ENCODE measurements at places on chromosomes 1 and 21.

GRCh38 chr1:15965228-15965767 lies 10.6 kb downstream of the ZBTB17 start:
- no peak for DNase-seq

- DNase-seq = no peak
These were observed 53.2 kb downstream of the RIPK4 start for GRCh38 chr21:41713495-41714281.

DNA sequence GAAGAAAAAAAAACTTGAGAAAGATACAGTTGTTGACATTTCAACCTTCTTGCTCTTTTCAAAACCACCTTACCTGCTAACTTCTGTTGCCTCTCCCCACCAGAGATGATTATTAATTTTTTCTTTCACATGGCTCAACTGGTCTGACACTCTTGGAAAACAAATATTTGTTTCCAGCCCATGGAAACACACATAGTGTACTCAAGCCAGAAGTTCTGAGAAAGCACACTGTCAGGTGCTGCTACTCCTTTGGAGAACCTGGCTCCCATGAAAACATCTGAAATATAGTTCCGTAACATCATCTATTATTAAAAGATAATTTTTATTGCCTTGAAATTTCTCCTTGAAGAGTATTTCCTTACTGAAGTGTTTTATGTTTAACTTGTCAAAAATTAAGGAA lies 145.0 kb upstream of the C1orf105 start:
- no peak for DNase-seq

GRCh38 chr1:23817633-23818032 lies 7.6 kb downstream of the HMGCL start:
- no peak for DNase-seq

DNA sequence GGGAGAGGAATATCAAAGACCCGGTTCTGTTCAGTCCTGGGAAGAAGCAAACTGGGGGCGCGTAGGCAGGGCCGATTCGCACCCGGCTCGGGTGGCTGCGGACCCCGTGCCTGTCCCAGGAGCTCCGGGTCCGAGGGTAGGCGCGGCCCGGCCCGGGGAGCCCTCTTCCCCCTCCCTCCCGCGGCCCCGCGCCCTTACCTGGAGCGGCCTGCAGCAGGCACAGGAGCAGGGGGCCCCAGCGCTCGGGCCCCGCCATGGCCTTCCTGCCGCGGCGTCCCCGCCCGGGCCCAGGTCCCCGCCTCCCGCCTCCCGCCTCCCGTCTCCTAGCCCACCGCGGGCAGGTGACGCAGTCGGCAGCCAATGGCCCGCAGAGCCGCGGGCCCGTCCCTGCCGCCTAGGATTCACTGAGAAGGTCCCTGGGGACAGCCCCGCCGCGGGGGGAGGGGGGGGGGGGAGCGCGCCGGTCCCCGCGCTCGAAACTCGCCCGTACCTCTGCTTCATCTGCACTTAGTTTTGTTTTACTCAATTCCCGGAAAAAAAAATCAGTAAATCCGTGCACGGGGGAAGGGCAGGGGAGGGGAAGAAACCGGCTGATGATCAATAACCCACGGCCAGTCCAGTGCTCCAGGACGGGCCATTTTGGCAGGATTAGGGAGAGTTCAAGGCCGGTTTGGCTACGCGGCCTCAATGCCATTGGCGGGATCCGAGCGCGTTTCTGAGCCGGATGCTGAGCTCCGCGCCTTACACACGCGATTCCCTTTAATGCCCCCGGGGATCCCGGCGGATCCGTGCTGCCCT lies at the start of gene IFNLR1:
Gene IFNLR1, minus strand, starts transcription at position 297 of the 798 bp plus-strand sequence. Its CDS starts 41 bp downstream, at position 256.
- peak; percentile 23 for DNase-seq

DNA sequence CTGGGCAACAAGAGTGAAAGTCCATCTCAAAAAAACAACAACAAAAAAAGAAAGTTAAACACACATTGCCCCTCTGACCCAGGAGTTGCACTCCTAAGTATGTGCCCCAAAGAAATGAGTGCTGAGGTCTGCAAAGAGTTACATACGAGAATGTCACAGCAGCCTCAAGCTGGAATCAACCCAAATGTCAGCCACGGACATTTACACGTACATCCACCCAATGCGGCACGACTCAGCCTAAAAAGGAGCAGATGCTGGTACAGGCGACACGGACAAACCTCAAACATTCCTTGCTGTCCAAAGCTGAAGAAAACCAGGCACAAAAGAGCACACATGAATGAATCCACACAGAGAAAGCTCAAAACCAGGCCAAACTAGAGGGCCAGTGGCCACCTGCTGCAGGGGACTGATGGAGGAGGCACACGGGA lies 46.8 kb upstream of the ECE1 start:
- DNase-seq = no peak

GRCh38 chr21:46037331-46038325 lies 56.1 kb downstream of the COL6A1 start:
- DNase-seq = no peak

- DNase-seq = no peak
These were observed 21.3 kb upstream of the SARS1 start for GRCh38 chr1:109192433-109192832.

DNA sequence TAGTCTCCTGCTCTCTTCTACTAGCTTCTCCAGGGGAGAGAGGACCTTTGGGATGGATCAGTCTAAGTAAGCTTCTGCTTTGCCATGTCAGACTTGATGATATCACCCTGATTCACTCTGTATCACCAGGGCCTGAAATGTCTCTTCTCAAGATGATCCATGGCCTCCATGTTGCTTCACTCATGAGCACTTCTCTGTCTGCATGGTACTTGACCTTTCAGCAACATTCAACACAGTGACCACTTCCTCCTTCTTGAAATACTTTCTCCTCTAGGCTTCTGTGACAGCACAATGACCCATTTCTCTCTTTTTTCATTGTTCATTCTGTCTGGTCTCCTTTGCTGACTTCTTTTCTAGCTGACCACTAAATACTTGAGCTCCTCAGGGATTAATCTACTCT lies 35.3 kb upstream of the NGF start:
- DNase-seq = no peak

GRCh38 chr1:109156916-109157385 lies 43.0 kb downstream of the ELAPOR1 start:
- no peak for DNase-seq

DNA sequence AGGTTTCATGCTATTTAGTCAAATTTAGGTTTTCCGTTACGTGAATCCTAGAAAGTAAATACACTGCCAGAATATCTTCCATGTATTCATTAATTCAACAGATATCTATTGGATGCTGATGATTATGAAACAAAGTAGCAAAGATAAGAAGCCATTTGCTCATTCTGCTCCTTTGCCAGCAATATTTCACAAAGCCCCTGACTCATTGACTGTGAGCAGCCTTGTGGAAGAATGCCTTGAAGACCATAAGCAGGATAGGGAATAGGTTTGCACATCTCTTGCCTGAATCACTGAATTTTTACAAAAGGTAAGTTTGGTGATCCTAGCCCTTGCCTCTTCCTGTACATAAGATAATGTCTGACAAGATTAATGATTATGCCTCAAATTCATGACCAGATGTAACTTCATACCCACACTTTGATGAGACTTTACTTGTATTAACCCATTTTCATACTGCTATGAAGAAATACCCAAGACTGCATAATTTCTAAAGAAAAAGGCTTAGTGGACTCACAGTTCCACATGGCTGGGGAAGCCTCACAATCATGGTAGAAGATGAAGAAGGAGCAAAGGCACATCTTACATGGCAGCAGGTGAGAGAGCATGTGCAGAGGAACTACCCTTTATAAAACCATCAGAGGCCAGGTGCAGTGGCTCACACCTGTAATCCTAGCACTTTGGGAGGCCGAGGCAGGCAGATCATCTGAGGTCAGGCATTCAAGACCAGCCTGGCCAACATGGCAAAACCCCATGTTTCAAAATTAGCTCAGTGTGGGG lies 1.6 kb upstream of the PIGK start:
- no peak for DNase-seq

DNA sequence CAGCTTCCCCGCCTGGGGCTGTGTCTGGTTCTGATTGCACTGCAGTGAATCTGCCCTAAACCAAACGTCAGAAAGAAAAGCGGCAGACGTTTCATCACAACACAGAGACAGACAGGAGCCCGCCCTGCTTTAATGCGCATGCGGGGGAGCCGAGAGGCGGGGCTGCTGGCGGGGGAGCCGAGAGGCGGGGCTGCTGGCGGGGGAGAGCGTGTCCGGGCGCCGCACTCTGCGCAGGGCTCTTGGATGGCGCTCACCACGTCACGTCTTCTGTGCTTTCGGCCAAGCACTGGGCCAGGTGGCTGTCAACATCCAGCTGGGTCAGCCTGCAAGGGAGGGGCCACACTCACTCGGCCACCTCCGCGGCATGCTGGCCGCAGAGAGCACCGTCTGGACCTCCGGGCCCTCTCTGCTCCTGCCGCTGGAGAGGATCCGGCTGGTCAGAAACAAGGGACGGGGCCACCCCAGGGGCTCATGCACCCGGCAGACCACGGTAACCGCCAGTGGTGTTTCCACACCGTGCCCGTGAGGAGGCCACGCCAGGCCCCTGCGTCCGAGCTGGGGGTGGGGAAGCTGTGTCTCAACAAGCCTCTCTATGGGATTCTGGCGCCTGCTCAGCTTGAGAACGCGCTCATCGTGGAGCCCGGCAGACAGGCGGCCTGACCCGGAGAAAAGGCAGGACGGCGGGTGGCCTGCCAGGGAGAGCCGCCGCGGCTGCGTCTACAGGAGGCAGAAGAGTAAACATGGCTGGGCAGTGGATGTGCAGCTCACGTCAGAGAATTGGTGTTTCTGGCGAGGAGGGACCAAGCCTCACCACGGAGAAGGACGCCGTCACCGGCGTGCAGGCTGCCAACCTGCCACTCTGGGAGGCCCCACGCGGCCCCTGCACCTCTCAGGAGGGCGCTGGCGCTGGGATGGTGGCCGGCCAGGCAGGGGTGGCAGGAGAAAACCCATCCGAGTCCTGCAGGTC lies 4.8 kb downstream of the FAAP20 start:
- DNase-seq = peak; percentile 84

- no peak for DNase-seq
These were observed 670 bp upstream of the PARK7 start for GRCh38 chr1:7960867-7961215.

DNA sequence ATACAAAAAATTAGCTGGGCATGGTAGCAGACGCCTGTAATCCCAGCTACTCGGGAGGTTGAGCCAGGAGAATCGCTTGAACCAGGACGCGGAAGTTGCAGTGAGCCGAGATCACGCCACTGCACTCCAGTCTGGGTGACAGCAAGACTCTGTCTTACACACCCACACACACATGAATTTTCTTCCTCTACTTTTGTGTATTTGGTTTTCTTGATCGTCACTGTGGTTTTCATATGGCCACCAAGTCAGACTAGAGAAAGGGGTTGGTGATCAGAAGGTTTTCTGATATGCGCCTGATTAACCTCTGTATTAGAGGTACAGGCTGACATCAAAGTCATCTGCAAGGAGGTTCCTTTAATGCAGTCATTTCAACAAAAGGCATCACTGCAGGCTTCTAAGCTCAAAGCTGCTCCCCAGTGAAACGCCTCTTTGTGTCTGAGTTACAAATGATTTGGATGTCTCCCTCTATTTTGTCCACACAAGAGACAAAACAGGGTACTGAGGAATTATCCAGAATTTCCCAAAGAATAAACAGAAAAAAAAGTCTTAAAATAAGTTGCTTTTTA lies 11.1 kb downstream of the SH2D1B start:
- no peak for DNase-seq

DNA sequence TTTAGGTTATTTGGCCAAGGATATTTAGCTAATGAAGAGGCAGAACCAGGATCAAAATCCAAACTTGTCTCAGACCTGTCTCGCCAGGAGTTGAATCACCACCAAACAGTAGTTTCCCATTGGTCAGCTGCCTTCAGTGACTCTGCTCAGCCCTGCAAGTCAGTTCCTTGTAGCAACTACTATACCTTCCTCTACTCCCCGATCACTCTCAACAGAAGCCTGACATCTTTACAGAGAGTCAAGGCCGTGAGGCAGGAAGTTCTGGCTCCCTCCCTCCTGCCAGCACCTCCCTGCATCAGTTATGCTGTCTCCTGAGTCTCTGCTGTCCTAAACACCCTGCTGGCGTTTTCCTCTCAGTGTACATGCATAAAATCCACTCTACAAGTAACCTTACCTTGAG lies 13.2 kb downstream of the PSMD4 start:
- DNase-seq = no peak

- DNase-seq = no peak
These were observed 31.7 kb downstream of the ECE1 start for GRCh38 chr1:21258331-21259134.

- no peak for DNase-seq
These were observed 8.9 kb downstream of the C1orf115 start for GRCh38 chr1:220699044-220699443.

Data from activated CD8-positive, alpha-beta memory T cell treated with anti-CD3 and anti-CD28 coated beads for 1 hour (primary cell).